ENCODE measurements at places on chromosomes 2 and 18.

GRCh38 chr2:169136885-169137534 is 67.6 kb downstream of the DHRS9 start:
- no peak for DNase-seq

DNA sequence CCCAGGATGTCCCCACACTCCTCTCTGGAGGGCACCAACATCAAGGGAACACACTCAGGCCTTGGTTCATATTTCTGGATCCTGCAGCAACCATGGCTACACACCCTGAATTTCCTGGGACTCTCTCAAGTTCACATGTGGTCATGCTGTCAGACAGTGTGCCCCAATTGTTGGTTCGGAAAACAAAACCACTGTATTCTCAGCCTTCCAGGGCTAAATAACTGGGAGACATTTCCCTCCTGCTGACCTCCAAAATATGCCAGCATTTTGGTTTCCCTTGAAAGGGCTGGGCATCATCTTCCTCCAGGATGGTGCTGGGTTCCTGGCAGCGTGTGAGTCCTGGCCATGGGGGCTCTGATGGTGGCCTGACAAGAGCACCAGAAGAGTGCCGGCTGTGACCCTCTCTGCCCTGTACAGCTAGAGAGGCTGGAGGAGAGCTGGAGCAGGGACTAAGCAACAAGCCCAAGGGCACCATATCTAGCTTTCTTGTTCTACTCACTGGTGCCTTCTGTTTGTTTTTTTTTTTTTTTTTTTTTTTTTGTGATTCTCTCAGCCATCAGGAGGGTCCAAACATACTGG is 37.5 kb upstream of the WIPF1 start:
- no peak for DNase-seq

DNA sequence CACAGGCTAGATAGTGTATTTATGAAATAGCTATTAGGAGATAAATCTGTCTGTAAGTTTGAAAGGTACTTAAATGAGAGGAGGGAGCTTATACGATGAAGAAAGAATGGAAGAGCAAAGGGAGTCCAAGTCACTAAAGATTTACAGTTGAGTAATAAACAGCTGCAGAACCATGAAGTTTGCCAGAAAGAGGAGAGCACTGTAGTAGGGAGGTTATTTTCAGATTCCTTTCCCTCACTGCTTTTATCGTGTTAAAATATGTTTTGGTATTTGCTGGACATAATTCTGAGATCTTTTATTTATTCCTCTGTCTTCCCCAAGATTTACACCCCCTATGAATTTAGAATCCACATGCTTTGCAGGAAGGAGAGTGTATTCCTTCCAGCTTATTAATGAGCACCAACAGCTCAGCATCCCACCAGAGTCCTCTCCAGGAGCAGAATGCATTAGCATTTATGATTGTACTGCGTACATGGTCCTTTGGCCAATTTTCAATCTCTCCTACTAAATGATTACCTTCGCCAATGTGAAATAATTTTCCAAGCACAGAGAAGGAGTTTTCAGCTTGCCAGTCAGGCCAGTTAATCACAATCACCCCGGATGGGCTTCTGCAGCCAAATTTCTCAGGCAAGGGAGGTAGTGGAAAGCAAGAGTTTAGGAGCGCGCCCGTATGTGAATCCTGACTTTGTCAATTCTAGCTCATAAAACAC is 297.0 kb downstream of the NBAS start:
- no peak for DNase-seq

GRCh38 chr18:49067071-49067470 is 116.3 kb upstream of the SMAD7 start:
- no peak for DNase-seq
